Epithelial cell of esophagus (primary cell): ENCODE measurements at places on chromosomes 12 and 14.
A peak's percentile ranks its signal among the peaks of the same experiment; 100 is the strongest.

DNA sequence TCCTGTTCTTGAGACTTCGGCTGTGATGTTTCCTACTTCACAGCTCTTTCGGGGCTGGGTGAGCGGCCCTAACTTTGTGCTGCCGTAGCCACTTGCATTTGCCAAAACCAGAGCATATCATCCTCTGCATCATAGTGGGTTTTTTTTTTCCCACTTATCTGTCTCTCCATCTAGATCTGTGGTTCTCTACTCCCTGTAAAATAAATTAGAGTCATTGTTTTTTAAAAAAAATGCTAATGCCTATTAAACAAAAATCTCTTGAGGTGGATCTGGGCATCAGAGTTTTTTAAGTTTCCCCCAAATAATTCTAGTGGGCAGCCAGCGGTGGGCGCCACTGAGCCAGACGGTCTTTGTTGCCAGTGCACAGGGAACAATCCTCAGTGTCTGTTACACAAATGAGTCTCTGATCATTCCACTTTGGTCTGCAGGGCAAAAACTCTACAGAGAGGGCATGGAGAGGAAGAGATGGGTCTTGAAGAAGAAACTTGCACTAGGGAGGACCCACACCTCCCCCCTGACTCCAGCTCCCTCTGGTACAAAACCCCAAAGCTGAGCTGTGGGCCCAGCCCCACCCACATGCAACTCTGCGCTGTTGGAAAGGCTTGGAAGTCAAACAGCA is 62.4 kb upstream of the BCL2L14 start:
- no peak for DNase-seq

DNA sequence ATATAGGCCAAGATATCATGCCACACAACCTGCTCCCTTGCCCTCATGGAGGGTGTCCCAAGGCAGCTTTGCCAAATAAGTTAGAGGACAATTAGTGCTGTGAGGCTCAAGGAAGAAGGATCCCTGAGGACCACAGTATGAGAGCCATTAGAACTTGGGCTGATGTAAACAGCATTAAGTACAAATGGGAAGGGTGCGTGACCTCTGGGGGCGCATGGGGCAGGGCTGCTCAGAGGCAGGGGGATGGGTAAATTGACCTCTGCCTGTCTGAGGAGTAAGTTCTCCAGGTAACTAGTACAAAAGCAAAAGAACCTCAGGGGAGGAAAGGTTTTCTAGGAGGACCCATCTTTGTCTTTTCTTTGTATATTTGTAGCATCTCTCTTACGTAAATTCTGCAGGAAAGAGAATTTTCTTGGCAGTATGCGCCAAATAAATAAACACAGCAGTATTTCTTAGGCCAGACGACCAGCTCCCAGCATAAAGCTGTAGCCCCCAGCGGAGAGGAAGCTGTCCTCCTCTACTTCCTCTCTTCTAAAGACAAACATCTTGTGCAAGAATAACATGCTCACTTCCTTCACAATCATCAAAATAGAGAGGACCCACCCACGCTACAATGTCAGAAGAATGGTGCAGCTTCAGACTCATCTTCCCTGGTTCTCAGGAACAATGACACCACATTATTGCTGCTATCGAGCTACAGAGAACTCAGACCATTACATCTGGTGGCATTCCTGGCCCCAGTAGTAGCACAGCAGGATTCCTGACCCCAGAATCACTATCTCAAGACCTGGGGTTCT is 16.4 kb upstream of the VWF start:
- DNase-seq = no peak

DNA sequence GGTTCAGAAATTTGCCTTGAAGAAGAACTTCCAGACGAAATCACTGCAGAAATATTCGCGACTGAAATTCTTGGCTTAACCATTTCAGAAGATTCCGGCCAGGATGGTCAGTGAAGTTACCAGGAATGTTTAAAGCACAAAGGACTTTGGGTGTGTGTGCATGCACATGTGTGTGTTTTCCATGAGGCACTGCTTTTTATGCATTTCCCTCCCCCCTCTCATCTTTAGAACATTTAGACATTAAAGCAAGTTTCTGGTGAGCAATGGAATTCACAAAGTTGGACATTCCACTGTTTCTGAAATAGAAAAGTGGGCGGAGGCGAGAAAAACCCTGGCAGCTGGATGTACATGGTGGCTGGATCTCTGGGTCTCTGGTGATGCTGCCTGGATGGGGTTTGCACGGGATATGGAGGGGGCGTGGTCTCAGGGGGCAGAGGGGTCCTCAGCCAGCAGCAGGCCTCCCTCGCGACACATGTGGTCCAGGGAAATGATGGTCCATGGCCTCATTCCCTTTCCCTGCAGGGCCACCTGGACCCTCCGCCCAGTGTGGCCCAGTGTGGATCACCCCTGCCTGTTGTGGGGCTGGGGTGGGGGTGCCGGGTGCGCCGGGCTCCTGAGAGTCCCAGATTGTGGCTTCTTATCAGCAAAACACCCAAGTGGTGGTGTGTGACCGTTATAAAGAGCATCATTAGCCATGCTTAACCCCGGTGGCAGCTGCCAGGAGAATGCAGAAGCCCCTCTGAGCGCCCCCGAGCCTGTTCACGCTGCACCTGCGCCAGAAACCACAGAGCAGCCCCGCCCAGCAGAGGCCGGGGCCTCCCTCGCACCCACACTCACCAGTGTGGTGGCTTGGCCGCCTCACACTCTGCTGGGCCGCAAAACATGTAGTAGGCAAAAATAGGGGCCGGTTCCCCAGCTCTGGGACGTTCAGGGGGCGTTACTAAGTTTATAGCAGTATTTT is 17.8 kb upstream of the BCL7A start:
- no peak for DNase-seq

- peak; percentile 86 for DNase-seq
These were observed 106.3 kb downstream of the PTCSC3 start for GRCh38 chr14:36070031-36070719.

DNA sequence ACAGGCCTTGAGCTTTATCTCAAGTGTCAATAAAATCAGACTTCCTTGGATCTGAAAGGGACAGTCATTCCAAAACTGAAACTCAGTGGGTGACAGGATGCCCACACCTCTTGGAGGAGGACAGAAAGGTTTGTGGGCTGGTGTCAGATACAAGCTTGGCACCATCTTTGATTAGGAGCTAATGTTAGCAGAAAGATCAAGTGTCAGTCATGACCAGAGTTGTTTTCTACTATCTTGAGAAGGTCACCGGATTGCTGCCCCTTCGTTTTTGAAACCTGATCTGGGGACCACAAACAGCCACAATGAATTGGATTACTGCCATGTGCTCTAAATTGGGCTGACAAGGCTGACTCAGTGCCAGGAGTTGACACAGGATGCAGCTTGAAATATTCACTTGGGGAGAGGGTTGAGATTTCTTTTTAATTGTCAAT is 88.3 kb downstream of the OTOGL start:
- DNase-seq = peak; percentile 20

GRCh38 chr14:33475623-33476022 is 475.3 kb downstream of the EGLN3 start:
- peak; percentile 60 for DNase-seq
